Activated T-cell treated with anti-CD3 and anti-CD28 coated beads, Interleukin-2, amount 50 U/mL, for 48 hours (primary cell): ENCODE measurements at places on chromosomes 1 and 21.

- DNase-seq = no peak
These were observed 5.0 kb downstream of the RUNX1 start for GRCh38 chr21:35044128-35044527.

DNA sequence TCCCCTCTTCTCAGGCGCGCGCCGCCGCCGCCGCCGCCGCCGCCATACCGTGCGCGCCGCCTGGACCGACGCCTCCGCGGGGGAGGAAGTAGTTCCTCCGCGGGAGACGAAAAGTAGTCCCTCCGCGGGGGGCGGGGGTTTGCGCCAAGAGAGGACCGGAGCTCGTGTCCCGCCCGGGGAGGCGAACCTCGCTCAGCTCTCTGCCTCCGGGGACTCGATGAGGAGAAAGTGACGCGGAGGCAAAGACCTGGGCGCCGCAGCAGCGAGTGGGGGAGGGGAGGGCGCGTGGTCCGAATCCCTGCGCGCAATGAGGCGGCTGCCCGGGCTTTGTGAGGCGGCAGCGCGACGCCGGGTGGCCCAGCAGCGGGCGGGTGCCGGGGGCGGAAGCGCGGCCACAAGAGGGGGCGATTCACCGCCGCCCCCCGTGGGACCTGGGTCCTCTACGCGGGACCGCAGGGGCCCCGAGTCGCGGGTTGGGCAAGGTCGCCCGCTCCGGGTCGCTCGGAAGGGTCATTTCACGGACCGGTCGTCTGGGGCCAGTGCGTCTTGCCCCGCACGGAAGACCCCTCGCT is at the start of gene BRWD1:
Gene BRWD1 (minus strand): TSS at position 62 of the 572 bp plus-strand sequence. CDS start 141 bp downstream, outside the sequence.
- peak; percentile 85 for DNase-seq

GRCh38 chr1:24748191-24749121 is 3.2 kb downstream of the CLIC4 start:
- no peak for DNase-seq

DNA sequence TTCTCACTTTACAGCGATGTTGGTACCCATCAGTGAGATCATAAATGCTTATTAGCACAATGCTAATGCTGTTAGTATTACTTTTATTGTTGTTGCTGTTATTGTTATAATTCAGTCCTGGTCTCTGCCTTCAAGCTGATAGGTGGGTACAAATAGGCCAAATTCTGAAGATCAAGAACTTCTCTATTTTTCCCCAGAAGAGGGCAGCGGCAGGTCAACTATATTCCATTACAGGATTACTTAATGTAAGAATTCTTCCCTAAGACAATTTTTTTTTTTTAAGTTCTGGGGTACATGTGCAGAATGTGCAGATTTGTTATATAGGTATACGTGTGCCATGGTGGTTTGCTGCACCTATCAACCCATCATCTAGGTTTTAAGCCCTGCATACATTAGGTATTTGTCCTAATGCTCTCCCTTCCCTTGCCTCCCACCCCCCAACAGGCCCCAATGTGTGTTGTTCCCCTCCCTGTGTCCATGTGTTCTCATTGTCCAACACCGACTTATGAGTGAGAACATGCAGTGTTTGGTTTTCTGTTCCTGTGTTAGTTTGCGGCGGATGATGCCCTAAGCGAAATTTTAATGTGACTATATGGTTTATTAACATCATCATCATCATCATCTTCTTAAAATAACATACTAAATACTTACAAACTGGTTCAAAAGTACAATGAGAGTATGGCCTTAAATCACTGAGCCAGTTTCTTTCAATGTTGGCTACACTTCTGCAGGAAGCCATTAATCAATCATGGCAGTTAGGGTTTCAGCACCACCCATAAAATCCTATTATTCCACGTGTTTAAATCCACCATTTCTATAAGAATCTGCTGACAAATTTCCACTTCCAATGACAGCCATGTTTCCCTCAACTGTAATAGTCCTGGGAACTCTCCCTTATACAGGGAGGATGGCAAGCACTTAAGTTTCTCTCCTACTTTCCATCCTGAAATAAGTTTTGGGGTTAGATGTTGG is 19.2 kb downstream of the SLC19A2 start:
- DNase-seq = no peak

DNA sequence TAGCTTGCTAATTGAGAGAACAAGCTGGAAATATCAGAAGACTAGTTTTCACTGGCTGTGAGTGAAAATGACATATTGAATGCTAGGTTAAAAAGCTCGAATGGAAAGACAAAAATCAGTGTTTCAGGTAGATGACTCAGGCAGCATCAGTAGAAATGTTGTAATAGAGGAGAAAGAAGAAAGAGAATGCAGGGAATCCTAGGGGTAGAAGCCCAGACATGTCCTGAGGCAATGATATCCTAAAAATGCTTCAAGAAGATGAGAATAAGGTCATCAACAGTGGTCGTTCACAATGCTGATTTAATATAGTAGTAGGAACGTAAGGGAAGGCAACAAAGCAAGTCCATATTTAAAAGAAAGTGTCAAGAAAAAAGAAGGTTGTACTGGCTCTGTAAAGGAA is 96.7 kb upstream of the HP1BP3 start:
- DNase-seq = no peak

GRCh38 chr1:2611621-2612437 is 21.0 kb downstream of the MMEL1 start:
- DNase-seq = no peak

- DNase-seq = no peak
These were observed 5.4 kb downstream of the NECTIN4 start for GRCh38 chr1:161083748-161084596.

- no peak for DNase-seq
These were observed 2.3 kb downstream of the PLA2G2F start for GRCh38 chr1:20141466-20141865.

- DNase-seq = no peak
These were observed 4.3 kb upstream of the S100A9 start for GRCh38 chr1:153353226-153353947.

DNA sequence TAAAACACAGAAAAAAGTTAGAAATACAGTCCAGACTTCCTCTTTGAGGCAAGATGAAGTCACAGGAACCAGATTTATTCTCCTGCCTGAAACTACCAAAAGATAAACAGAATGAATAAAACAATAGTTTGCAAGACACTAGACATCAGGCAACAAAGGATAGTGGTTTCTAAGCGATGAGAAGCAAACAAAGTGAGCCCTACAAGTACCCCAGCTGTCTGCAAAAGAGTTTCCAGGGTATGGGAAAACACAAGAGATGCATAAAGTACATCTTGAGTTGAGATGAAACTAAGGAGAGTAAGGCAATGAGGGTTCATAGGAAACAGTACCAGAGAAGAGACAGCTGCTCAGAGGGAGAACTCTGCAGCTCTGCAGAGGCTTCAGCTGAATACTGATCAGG is 83.3 kb upstream of the COL24A1 start:
- no peak for DNase-seq

DNA sequence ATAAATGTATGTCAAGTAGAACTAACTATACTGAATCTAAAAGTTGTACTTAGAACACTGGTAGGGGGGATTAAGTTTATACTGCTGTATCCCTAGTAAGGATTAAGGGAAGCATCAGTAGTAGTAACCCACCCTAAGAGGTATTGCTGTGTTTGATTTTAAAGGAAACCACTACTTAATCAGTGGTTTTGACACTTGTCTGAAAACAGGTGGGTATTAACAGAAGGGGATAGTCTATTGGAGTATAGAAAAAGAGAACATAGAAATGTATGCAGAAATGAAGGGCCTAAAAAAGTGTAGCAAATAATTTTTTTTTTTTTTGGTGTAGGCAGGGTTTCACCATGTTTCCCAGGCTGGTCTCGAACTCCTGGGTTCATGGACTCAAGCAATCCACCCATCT is 2.2 kb downstream of the MIGA1 start:
- DNase-seq = no peak

GRCh38 chr1:82329226-82329625 is 528.5 kb downstream of the ADGRL2 start:
- no peak for DNase-seq

- no peak for DNase-seq
These were observed 103.6 kb upstream of the IVNS1ABP start for GRCh38 chr1:185420588-185421081.

GRCh38 chr1:156504438-156504813 is 3.9 kb upstream of the MEF2D start:
- no peak for DNase-seq

DNA sequence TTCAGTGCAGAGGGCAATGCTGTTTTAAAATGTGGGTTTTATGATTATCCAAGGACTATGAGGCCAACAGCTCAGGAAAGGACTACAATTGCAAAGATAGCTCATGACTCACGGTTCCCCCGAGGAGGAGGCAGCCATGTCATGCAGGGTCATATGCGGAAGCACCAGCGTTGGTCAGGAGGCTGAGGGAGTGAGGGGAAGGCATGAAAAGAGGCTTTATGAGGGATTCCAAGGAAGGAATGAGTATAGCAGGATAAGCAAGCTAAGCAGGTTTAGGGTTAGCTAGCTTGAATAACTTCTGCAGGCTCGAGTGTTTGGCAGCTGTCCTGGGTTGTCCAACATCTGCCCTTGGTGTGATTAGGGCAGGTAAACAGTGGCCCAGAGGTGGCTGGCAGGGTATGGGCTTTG is 495.1 kb downstream of the SETD4 start:
- DNase-seq = no peak

- DNase-seq = peak; percentile 84
These were observed 31.5 kb downstream of the CHD5 start for GRCh38 chr1:6148497-6149241.

GRCh38 chr1:70666381-70667140 is 255.5 kb downstream of the CTH start:
- no peak for DNase-seq

DNA sequence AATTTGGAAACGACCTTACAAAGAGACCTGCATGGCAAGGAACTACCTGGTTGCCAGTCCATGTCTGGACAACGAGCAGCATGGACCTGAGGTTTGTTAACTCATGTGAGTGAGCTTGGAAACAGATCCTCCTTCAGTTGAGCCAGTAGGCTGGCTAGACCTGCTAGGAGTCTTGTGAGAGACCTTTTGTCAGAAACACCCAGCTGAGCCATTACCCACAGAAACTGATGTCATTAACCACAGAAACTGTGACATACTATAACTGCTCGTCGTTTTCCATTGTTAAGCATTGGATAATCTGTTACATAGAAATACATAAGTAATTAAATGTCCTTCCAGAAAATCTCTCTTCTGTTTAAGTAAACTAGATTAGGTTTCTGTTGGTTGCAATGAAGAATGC is 211.1 kb upstream of the C21orf91 start:
- DNase-seq = no peak

GRCh38 chr1:230851291-230851691 is 17.0 kb downstream of the C1orf198 start:
- DNase-seq = no peak

DNA sequence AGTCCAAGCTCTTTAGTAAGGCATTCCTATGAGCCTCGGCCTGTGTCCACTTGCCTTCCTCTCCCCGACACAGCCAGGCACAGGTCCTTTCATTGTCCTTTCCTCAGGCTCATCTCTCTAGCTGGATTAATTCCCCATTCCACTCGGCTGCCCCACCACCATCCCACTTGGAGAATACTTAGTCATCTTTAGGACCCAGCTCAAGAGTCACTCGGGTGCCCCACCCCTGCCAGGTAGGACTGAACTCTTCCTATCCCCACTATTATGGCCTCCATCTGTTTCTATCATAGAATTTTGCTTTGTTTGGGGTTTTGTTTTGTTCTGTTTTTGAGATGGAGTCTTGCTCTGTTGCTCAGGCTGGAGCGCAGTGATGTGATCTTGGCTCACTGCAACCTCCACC is 45.9 kb upstream of the ATP2B4 start:
- no peak for DNase-seq

DNA sequence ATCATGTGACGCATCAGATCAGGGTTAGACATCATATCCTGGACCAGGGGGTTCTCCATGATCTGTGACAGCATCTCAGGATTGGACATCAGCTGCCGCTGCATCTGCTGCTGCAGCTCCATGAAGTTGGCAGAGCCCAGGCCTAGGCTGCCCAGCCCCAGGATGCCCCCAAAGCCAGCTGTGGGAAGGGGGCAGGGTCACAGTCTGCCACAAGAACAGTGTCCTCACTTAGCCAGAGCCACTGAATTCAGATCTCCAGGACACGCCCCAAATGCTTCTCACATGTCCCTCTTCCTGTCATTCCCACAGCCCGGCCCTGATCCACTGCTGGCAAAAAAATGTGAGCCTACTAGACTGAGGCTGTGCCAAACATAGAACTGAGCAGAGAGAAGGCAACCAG is 3.2 kb downstream of the UBQLN4 start:
- DNase-seq = no peak

GRCh38 chr1:59156051-59156450 is 140.8 kb upstream of the FGGY start:
- no peak for DNase-seq

- no peak for DNase-seq
These were observed 10.1 kb downstream of the DIPK1A start for GRCh38 chr1:92951141-92951582.

DNA sequence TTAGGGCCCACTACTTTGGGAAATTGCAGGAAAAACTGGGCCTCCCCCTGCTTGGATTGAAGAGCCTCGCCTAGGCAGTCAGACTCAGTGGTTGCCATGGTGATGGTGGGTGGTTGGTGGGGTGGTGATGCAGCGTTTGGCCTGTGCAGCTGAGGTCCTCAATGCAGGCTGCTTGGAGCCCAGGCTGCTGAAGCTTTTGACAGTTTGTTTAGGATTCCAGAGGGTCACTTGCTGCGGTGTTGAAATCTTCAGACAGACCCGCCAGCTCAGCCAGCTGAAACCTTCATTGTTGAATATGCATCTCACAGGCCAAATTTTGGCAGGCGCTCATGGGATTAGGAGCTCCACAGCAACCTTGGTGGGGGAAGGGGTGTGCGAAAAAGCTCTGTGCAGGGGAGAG is 67.9 kb downstream of the CACNA1E start:
- no peak for DNase-seq

GRCh38 chr1:28326984-28327383 is 1.9 kb upstream of the MED18 start:
- no peak for DNase-seq

DNA sequence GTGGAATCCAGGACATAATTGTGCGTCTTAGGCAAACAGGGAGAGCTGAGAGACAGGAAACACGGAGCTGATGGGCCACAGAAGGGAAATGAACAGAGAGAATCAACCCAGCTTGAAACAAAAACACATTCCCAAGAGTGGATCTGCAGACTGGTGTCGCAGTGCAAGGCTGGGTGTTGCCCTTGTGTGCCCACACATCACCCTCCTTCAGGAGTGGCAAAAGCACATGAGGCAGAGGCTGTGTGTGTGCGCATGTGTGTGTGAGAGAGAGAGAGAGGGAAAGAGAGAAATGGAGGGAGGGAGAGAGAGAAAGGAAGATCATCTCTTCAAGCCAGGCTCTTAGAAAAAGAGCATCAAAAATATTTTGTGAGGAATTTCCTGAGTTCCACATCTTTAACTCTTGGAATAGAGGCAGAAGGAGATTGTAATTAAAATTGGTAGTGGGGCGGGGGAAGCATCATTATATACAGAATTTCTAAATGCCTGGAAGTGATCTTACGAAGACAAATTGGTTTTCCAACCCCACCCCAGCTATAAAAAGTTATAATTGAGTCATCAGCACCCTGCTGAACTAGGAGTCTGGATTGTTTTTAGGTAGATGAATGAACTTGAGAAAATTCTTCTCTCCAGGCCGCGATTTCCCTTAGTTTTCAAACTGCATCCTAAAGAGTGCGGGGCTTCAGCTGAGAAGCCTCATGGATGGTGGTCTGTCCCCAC is 480.7 kb downstream of the NPHP4 start:
- no peak for DNase-seq
